ENCODE measurements at places on chromosomes 4 and X.

GRCh38 chr4:7725951-7726350 lies 213.7 kb downstream of the AFAP1 start:
- DNase-seq = no peak

GRCh38 chr4:152515678-152516077 lies 20.2 kb downstream of the FBXW7 start:
- no peak for DNase-seq

GRCh38 chrX:137424679-137425078 lies 141.2 kb upstream of the ZIC3 start:
- no peak for DNase-seq

- no peak for DNase-seq
Measured at GRCh38 chr4:37219242-37219641, 25.3 kb upstream of the NWD2 start.

GRCh38 chr4:10703766-10704429 lies 19.3 kb upstream of the CLNK start:
- DNase-seq = no peak

Measured in C1 segment of cervical spinal cord (tissue), 14 donors.